Stimulated activated CD4-positive, alpha-beta T cell treated with anti-CD3 and anti-CD28 coated beads, TNF-alpha, amount 100 ng/mL, for 48 hours (primary cell): ENCODE measurements at places on chromosomes 6 and 20.

DNA sequence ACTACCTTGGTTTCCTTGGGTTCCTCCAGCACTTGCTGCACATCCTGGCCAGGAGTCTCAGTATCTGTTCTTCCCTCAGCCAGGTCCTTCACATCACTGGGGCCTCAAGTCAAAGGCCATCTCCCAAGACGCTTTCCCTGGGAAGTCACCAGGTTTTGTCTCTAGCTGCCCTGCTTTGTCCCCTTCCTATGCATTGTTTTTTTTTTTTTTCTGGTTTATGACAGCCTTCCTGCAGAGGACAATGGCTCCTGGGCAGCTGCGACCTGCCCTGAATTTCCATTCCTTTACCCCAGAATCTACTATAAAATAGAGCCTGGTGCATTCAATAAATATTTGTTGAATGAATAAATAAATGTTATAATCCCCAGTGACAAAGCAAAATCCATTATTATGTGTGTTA, 687.3 kb downstream of the QKI start:
- DNase-seq: no peak

GRCh38 chr20:21395666-21396598, 1.4 kb downstream of the NKX2-4 start:
- DNase-seq: peak; percentile 19

- DNase-seq: peak; percentile 27
These were observed 77.8 kb upstream of the TGM3 start for GRCh38 chr20:2217857-2218539.

GRCh38 chr6:30260036-30260504, 46.9 kb upstream of the TRIM26 start:
- DNase-seq: no peak

DNA sequence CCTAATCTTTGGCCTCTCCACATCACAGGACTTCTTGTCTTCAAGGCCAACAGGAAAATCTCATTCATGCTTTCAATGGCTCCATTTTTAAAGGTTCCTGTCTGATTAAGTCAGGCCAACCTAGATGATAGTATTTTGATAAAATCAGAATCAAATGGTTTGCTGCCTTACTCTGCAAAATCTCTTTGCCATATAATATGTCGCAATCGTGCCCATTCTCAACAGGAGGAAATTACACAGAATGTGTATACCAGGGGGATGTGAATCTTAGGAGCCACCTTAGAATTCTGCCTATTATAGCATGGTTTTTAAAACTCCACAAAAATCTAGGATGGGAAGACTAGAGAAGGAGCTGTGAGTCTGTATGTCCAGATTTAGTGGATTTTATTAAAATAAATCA, 612.9 kb upstream of the MAN1A1 start:
- no peak for DNase-seq

DNA sequence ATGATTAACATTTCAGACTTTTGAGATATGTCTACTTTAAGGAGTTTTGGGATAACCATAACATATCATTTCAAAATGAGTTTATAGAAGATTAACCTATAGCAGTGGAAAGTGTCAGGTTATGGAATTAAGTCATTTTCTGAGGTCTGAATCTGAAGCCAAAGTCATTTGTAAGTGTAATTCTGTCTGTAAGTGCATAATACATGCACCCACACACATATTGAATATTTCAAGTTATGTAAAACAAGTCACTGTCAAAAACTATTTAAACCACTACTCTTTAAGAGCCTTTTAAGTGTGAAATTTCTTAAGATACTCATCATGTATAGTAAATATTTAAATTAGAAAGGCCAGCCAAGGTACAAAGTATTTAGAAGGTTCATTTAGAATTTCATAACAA, 115.8 kb upstream of the HMGCLL1 start:
- no peak for DNase-seq
